IMR-90 (cell line): ENCODE measurements at places on chromosomes 7 and 10. TPM values are rescaled to one million over a fixed set of nuclear protein-coding genes. Genes with fewer than 3 reads are reported as not detected.

The RELN gene
- 19.4 and 23.7 TPM in 2 replicates for total RNA-seq

GRCh38 chr7:151032936-151033863, 5.0 kb downstream of the ABCB8 start:
- no peak overlapping the region for H3K27ac ChIP-seq
- no peaks in the 10 kb centered on the region for H3K27me3 ChIP-seq
- H3K4me3 ChIP-seq, result no peak overlapping the region
- peaks cover 3% of the 10 kb centered on the region; the same call in 1 of the 2 replicates for H3K4me1 ChIP-seq
- DNase-seq, result no peak

GRCh38 chr10:86598151-86598550, 56.2 kb upstream of the OPN4 start:
- DNase-seq, result peak; percentile 51
- H3K36me3 ChIP-seq, result no peaks in the 10 kb centered on the region
- no peak overlapping the region for H3K4me3 ChIP-seq
- no peak overlapping the region for H3K27ac ChIP-seq
- peaks cover 6% of the 10 kb centered on the region for H3K27me3 ChIP-seq

DNA sequence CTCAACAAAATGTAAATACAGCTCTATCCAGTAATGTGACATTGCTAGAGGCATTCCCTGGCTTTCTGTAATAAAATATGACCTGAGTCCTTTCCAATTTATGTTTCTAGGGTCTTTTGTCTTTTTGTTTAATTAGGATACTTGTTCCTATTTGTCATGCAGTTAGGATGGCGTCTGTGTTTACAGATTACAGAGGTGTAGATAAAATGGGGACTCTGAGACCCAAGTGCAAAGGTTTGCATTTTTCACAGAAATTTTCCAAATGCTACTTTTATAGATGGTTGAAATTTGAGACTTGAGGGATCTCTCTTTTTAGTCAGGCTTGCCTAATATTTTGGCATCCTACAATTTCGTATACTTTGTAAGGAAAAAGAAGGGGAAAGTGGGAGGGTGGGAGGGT, 332.4 kb downstream of the PTEN start:
- no peak overlapping the region for H3K27ac ChIP-seq
- no peaks in the 10 kb centered on the region for H3K27me3 ChIP-seq
- DNase-seq, result no peak
- no peak overlapping the region for H3K4me3 ChIP-seq
- no peaks in the 10 kb centered on the region for H3K36me3 ChIP-seq

DNA sequence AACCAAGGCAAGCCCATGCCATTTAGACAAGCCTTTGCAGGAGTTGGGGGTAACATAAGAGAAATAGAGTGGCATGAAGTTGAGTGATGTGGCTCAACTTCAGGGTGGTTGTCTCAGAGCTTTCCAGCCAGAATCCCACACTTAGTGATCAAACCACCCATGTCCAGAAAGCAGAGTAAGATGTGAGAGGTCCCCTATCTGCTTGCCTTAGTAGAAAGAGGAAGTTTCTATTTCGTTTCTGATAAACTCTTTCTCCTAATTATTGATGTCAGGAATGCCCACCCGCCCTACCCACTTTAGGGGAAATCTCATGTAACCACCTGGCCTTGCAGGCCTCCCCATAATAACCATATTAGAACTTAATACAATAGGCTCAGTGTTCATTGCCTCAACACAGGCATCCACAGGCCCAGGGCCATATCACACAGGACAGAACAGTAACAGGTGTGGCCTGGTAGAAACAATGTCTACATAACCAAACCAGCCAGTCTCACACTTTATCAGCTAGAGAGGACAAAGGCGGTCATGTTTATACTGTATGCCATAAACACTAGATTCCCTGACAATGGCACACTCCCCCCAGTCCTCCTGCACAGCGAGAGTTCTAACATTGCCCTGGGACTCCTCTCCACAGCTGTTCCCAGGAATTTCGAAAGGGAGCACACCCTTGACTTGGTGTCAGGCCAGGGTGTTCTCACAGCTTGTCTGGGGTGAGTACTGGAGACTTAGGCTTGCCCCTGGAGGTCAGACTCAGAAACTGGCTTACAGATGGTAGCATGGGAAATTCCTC, 364.4 kb downstream of the CXCL12 start:
- H3K4me1 ChIP-seq, result no peaks in the 10 kb centered on the region; the same call in 1 of the 2 replicates
- peaks cover 10% of the 10 kb centered on the region for H3K27me3 ChIP-seq
- no peak overlapping the region for H3K4me3 ChIP-seq
- H3K36me3 ChIP-seq, result no peaks in the 10 kb centered on the region
- DNase-seq, result no peak
- no peak overlapping the region for H3K27ac ChIP-seq

- H3K36me3 ChIP-seq, result no peaks in the 10 kb centered on the region
- no peak for DNase-seq
- H3K4me3 ChIP-seq, result no peak overlapping the region
- peaks cover 2% of the 10 kb centered on the region for H3K4me1 ChIP-seq
- H3K27ac ChIP-seq, result no peak overlapping the region
Measured at GRCh38 chr7:44914992-44915607, 29.8 kb upstream of the PURB start.
